ENCODE measurements at places on chromosomes 12 and 14.

- no peak for DNase-seq
Measured at GRCh38 chr14:28870033-28870564, 103.5 kb downstream of the FOXG1 start.

DNA sequence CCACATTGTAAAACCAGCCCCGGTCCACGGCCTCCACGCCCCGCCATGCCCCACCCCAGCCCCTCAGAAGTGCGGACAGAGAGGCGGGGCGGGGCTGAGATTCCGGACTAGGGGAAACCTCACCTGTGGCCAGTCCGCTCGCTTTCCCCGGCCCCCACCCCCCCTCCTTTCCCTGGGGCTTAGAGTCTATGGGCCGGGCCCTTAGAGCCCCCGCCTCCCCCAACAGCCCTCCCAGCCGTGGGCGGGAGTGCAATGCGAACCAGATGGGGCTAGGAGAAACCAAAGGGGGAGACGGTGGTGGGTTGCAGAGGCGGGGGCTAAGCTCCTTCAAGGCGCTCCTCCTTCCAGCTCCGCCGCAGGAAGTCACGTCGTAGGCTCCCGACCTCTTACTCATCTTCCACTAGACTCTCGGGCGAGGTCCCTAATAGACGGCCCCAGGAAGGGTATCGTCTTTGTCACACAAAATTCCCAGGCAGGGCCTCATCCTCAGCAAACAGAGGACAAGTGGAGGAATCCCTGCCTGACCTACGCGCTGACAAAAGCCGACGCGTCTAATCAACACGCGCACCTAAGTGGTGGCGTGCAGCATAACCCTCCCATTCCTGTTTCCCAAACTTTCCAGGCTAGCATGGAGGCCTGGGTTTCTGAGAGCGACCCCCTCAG, 1.1 kb upstream of the NAB2 start:
- peak; percentile 82 for DNase-seq

- no peak for DNase-seq
Measured at GRCh38 chr12:22971247-22971646, 346.3 kb downstream of the ETNK1 start.

DNA sequence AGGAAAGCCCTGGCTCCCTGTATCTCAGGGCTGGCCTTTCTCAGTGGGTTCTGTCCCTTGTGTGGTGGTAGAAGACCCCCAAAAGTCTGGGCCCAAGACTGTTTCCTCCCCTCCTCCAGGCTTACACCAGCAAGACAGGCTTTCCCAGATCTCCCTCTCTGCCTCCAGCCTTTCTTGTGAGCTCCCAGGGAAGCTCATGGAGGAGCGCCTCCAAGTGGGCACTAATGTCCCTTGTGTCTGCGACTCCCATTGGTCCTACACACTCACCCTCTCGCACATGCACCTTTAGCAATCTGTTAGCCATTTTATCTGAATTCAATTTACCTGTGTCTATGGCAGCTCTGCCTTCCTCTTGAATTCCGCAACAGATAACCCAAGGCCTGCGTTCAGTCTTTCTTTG, 251.1 kb upstream of the CAND1 start:
- no peak for DNase-seq

DNA sequence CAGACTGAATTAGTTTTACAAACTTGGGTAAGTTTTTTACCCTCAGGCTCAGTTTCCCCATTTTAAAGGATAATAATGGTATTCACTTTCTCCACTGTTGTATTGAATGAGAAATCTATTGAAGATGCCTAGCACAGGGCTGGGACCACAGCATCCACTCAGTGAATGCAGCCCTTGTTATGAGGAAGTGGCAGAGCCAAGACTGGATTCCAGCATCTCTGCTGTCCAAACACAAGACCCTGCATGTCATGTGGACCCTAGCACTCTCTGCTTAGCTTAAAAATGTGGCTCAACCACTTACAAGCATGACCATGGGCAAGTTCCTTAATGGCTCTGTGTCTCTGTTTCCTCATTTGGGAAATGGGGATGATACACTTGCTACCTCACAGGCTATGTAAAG, 24.1 kb upstream of the TRIM9 start:
- no peak for DNase-seq

GRCh38 chr14:93976477-93977057, at the start of gene ASB2:
TSS of gene ASB2 (minus strand) at chr14:93976570. CDS start at chr14:93964539, 12,031 bp downstream.
- no peak for DNase-seq

DNA sequence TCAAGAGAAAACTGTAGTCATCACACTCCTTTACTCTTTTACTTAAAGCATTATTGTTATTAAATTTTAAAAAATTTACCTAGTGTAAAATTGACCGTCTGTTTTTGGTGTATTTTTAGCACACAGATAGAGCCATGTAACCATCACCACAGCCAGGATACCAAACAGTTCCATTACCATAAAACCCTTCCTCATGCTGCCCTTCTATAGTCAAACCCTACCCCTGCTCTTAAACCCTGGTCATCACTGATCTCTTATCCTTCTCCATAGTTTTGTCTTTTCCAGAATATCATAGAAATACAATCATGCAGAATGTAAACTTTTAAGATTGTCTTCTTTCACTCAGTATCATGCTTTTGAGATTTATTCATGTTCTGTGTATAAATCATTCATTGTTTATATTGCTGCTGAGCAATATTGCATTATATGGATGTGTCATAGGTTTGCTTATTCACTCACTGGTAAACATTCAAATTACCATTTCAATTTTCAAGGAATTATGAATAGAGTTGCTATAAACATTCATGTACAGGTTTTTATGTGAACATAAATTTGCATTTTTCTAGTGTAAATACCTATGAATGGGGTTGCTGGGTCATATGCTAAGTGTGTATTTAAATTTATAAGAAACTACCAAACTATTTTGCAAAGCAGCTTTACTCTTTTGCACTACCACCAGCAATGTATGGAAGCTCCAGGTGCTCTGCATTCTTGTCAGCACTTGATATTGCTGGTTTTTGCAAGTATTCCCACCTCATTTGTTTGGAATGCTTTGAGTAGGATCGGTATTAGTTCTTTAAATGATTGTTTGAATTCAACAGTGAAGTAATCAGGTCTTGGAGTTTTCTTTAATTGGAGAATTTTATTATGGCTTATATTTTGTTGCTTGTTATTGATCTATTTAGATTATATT, 125.5 kb downstream of the LMNTD1 start:
- DNase-seq, result no peak

DNA sequence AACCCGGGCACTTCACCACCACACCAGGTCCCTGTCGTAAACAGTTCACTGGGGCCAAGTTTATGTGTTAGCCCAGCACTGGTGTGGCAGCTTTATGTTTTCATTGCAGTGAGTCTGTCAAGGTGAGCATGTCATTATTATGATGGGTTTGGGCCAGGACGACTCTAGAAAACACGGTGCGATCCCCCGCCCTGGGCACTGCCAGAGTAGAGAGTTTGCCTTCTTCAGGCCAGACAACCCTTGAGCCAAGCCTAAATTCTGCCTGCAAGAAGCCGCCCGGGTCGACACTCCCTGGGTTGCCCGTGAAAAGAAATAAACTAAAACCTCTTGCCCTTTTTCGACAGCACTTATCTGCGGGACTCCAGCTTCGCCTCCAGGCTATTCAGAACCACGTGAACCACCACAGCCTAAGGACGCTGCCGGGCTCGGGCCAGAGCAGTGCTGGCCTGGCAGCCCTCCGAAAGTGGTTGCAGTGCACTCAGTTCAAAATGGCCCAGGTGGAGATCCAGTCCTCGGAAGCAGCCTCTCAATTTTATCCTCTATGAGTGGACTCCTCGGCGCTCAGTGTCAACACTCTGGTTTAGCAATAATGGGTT, 81.8 kb downstream of the PRIMA1 start:
- no peak for DNase-seq

DNA sequence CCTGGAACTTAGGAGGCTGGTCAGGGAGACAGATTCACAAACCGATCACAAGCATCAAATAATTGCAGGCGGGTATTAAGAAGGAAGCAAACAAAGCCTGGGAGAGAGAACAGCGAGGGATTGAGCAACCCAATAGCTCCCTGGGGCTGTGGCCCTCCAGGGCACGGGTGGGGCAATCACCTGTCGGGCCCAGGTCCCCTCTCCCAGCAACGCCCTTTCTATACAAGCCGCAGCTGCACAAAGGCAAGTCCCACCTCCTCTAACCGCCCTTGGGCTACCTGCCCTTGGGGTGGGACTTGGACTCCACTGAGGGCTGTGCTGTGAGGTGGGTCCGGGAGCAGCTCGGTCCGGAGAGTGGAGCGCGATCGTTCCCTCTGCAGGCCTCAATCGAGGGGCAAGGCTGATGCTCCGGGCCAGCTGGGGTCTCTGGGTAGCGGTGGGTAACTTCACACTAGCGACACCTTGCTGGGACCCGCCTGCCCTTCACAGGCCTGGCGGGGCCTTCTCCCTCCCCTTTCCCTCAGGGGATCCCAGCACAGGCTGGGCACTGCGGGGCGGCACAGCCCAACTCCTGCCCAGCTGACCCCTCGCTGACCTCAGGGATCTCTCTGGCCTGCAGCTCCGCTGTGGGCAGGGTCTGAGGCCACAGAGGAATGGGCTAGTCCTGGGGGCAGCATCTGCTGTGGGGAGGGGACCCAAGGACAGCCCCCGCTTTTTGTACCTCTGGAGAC, 8.0 kb downstream of the PHB2 start:
- DNase-seq, result no peak

- DNase-seq, result no peak
Measured at GRCh38 chr12:68291396-68292036, 38.1 kb upstream of the IL22 start.

- DNase-seq, result no peak
Measured at GRCh38 chr14:104268725-104269436, 130.5 kb downstream of the KIF26A start.

DNA sequence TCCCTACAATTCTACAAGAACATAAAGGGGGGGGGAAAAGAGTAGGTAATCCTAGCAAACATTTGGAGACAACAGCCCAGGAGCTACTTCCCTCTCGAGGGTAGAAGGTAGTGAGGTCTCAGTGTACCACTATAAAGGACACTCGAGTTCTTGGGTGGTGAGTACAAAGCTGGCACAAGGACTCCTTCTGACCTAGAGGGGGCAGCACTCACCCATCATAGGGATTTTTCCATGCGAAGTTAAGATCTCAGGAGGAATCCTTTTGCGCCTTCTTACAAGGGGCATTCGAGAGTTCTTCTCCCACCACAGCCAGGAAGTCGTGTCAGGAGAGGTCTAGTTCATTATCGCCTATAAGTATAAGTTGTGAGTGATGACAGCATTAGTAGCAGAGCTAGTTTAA, 200.2 kb upstream of the RBM19 start:
- no peak for DNase-seq

GRCh38 chr14:38745861-38746260, 357.2 kb downstream of the SEC23A start:
- no peak for DNase-seq

GRCh38 chr12:112116232-112117060, 7.9 kb upstream of the NAA25 start:
- no peak for DNase-seq

- no peak for DNase-seq
Measured at GRCh38 chr12:110310763-110311162, 29.7 kb downstream of the ATP2A2 start.

DNA sequence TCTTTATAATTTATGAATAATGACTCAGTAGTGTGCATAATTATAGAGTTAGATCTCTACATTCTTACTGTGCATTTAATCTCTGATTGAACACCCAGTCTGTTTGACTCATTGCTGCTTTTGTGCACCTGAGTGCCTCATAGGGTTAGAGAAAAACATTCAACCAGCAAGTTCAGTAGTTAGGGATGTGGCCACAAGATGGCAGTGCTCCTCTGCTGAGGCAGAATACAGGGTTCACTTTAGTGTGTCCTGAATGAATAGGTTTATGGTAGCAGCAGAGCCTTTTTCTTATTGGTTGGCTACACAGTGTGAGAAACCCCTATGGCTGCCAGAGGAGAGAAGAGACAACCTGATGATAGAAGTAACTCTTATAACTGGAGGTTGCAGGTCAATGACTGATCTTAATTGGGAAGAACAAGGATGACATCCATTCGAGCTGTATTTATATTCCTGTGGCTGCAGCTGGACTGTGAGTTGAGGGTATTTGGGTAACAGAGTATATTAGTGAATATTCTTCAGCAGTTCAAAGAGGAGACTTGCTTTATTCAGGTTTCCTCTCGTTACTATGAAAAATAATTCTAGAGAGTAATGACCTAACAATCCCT, 194.9 kb upstream of the OR4E1 start:
- DNase-seq, result peak; percentile 84

- DNase-seq, result no peak
Measured at GRCh38 chr12:59636945-59637691, 41.3 kb downstream of the SLC16A7 start.

- peak; percentile 6 for DNase-seq
Measured at GRCh38 chr12:81992461-81992860, 233.3 kb upstream of the PPFIA2 start.

- no peak for DNase-seq
Measured at GRCh38 chr12:130286741-130287440, 50.8 kb upstream of the PIWIL1 start.

- DNase-seq, result no peak
Measured at GRCh38 chr12:58302487-58303011, 361.2 kb downstream of the ATP23 start.

DNA sequence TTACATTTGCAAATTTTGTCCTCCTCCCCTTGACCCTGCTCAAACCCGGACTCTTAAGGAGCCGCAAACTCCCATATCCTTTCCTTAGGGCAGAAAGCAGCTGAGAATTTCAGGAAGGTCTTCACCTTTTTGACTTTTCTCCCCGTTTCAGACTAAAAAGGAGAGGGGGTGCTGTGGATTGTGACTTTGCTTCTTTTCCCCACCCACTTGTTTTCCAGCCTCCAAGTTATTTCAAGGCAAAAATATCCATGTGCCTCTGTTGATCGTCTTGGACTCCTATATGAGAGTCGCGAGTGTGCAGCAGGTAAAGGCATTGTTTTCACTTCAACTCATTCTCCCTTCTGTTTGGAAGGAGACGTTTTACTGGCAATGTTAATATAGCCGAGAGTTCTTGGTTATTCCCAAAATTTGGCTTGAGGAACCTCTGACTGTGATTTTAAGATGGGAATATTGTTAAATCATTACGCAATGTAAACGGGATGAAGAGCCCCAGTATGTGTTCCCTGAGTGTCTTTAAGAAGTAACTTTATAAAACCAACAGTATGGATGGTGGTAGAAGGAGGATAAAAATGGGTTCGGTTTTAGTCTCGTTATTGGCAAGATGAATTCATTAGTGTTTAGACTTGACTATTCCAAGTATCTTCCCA, 663 bp downstream of the LRRK2 start:
- no peak for DNase-seq

DNA sequence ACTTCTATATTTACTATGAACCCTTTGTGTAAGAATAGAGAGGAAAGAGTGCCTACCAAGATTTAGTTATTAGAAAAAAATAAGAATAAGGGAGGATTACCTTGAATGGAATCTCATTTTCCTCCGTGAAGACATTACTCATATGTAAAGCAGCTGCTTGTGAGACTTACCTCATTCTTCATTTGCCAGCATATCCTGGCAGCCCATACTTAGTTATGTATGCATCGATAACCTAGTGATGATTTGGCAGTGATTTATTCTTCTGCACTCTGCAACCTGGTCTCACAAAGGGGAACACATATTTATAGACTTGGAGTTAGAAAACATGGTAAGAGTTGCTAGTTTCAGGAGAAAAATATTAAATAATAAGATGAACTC, 56.8 kb downstream of the LRFN5 start:
- no peak for DNase-seq
